NCI-H446 (cell line): ENCODE measurements at places on chromosomes 2 and 18.

GRCh38 chr2:181005809-181006208, 25.4 kb downstream of the UBE2E3 start:
- DNase-seq, result no peak

DNA sequence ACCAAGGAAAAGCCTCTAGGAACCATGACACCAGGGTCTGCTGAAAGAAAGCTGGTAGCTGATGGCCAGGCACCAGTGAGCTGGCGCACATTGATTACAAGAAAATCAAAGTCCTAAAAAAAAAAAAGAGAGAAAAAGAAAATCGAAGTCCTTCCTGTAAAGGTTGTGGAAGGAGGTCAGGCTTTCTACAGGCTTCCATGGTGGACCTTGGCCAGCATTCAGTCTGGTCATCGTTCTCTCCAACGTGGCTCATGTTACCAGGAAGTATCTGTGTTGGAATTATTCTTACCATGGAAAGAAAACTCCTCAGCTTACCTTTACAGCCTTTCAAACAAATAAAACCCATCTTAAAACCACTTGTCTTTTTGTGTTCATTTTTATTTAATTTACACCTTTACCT, 65.6 kb downstream of the CYB5A start:
- no peak for DNase-seq

- DNase-seq, result peak; percentile 7
Observed at GRCh38 chr2:186460465-186460864, 25.6 kb upstream of the ZC3H15 start.

DNA sequence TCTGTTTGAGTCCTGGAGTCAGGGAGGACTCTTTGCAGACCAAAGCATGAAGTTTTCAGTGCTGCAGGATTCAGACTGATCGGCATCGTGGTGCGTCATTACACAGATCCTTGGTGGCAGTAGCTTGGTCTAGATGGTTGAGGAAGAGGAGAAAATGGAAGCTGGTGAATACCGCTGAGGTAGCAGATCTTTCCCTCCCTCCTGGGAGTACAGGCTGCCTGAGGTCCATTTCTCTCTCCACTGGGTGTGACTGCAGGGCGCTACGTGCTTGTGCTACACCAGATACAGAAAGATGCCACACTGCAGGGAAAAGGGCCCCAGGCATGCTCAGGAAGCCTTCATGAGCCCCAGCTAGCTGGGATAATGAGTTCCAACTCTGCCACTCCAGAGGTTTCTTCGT, 3.3 kb upstream of the CNDP1 start:
- DNase-seq, result no peak

GRCh38 chr2:46350029-46350689, 53.0 kb downstream of the EPAS1 start:
- no peak for DNase-seq

GRCh38 chr18:11392292-11392691, 217.1 kb upstream of the SLC35G4 start:
- DNase-seq, result no peak

DNA sequence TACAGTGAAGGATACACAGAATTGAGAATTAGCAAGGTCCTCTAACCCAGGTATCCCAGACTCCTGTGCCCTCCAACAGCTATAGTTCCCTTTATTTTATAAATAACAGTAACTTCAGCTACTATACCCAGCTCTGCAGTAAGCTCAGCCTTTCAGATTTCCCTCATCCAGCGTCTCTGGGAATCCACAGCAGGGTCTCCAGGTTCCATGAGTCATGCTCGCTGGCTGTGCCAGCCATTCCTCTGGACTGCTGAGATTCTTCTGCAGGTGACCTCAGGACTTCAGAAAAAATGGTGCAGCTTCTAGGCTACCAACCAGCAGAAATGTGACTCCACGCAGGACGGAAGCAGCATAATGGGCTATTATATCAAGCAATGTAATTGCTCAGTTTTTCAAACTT, 419.3 kb downstream of the ZNF516 start:
- no peak for DNase-seq

DNA sequence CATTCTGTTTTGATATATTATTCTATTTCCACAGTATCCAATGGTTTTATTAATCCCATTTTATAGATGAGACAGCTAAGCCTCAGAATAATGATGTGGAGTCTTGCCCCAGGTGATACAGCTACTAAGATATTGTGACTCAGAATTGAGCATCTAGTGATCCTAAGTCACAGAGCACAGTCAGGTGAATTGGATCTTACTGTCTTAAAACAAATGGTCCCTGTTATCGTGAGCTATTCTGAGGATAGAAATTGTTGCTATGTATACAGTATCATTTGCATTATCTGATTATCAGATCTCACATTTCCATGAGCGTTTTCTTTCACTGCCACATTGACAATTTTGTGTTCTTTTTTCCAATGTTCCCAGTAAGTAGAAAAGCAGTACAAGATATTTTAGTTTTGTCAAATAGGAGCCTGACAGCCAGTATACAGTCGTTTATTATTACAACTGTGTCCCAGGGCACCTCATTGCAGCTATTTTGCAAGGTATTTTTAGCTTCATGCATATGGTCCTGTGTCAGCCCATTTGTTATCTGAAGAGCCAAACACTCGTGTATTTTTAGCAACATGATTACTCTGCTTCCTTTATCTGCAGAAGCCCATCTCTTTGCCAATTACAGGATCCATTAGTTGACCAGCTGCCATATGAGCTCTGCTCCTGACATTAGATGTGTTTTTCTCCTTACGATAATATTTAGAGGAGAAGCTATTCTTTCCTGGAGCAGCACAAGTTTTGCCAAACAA, 25.1 kb upstream of the SGPP2 start:
- no peak for DNase-seq

DNA sequence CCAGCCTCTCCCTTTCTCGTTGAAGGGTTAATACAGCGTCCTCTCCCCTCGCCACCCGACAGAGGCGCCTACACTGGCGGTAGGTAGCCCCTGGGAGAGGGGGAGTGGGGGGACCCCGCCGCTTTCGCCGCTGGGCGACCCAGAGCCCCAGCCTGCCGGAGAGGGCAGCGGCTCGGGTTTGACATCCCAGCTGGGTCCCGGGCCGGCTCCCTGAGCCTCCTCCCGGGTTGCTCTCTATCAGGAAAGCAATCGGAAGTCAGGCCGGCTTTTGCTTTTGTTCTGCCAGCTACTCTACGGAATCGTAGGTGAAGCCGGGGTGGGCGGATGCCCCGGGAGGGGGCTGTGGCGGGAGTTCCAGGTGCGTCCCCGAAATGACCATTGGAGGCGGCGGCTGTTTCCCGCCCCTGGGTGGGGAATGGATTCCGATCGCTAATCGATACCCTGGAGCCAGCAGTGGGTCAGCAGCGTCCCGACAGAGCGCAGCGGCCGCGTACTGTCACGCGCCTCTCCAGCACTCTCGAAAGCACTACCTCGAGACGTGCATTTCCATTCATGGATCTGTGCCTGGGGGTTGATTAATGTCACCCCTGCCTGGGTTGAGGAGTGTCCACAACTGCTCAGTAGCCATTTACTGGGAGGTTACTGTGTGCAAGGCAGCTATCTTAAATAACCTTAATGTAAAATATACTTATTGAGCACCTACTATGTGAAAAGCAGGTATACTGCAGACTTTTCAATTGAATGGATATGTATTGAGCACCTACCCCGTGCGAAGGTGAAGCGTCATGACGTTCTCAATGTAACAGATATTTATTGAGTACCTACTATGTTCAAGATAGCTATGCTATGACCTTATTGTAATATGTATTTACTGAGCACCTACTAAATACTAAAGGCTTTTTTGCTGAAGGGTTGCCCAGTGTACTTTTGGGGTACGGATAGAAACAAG, 1.1 kb downstream of the MAPK4 start:
- DNase-seq, result no peak

- no peak for DNase-seq
Observed at GRCh38 chr2:176699098-176699497, 429.9 kb downstream of the MTX2 start.

- DNase-seq, result no peak
Observed at GRCh38 chr18:69697689-69698088, 250.0 kb downstream of the CD226 start.

DNA sequence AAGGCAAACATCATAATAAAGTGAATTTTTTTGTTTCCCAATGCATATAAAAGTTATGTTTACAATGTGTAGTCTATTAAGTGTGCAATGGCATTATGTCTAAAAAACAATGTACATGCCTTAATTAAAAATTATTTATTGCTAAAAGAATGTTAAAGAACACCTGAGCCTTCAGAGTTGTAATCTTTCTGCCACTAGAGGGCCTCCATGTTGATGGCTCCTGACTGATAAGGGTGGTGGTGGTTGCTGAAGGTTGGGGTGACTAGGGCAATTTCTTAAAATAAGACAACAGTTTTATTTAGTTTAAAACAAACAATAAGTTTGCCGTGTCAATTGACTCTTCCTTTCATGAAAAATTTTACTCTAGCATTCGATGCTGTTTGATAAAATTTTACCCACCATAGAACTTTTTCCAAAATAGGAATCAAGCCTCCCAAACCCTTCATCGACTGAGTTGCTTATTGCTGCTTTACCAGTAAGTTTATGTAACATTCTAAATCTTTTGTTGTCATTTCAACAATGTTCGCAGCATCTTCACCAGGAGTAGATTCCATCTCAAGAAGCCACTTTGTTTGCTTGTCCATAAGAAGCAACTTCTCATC, 32.3 kb downstream of the MAP3K2 start:
- no peak for DNase-seq

DNA sequence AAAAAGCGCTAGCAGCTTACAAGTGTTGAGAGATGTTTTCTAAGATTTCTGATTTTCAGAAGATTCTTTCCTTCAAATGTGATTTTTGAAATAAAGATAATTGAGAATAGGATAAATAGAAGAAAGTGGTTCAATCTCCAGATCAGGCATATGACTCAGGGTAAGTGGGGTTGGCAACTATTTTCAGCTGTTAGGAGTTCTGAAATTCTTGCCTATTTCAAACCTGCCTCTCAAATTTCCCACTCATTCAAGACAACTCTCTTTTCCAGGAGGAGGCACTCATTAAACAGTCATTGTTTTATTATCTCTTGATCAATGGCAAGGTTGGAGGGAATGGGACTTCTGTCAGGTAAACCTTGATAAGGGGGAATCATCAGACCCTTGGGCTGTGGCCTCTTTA, 138.9 kb downstream of the HNMT start:
- no peak for DNase-seq

- DNase-seq, result no peak
Observed at GRCh38 chr2:204024906-204025475, 88.4 kb downstream of the ICOS start.

DNA sequence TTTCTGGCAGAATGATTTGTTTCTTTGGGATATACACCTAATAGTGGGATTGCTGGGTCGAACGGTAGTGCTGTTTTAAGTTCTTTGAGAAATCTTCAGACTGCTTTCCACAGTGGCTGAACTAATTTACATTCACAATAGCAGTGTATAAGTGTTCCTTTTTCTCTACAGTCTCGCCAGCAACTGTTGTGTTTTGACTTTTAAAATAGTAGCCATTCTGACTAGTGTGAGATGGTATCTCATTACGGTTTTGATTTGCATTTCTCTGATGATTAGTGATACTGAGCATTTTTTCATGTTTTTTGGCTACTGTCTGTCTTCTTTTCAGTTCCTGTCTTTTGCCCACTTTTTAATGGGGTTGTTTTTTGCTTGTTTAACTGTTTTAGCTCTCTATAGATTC, 306.2 kb downstream of the KIAA1328 start:
- no peak for DNase-seq

DNA sequence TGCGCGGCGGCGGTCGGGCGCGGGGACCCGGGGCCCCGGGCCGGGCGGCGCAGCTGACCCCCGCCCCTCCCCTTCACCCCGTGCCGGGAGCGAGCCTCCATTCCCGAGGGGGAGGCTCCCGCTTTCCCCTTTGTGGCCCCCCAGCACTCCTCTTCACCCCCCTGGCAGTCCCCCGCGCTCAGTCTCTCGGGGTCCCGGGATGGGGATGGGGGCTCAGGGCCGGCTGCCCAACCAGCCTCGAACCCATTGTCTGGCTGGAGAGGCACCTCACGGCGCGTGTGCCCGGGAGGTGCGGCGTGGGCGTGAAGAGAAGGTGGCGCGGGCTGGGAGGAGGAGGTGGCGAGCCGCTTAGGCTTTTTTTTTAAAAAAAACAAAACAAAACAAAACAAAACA, 748 bp downstream of the FMNL2 start:
- DNase-seq, result no peak

- no peak for DNase-seq
Observed at GRCh38 chr2:2808551-2809058, 477.5 kb upstream of the MYT1L start.

- no peak for DNase-seq
Observed at GRCh38 chr2:149885468-149885867, 297.9 kb upstream of the MMADHC start.

- peak; percentile 30 for DNase-seq
Observed at GRCh38 chr2:63861220-63861822, 19.6 kb downstream of the UGP2 start.

- no peak for DNase-seq
Observed at GRCh38 chr2:33166287-33166881, 219.6 kb downstream of the LTBP1 start.

DNA sequence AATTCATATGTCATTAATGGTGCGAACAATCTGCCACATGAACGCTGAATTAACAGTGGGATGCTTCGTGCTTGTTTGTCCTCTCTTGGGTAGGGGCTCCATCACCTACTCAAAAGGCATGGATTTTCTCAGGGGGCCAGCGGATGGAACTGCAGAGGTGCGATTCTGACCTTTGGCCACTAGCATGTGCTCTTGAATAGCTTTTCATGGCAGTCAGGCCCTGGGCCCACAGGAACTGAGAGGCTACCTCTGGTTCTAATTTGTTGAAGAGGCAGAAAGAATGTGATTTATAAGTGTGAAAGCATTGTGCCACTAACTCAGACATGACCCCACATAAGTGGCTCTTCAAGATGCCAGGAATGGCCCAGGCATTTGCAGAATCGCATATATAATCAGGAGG, 283.2 kb downstream of the INSIG2 start:
- peak; percentile 36 for DNase-seq

DNA sequence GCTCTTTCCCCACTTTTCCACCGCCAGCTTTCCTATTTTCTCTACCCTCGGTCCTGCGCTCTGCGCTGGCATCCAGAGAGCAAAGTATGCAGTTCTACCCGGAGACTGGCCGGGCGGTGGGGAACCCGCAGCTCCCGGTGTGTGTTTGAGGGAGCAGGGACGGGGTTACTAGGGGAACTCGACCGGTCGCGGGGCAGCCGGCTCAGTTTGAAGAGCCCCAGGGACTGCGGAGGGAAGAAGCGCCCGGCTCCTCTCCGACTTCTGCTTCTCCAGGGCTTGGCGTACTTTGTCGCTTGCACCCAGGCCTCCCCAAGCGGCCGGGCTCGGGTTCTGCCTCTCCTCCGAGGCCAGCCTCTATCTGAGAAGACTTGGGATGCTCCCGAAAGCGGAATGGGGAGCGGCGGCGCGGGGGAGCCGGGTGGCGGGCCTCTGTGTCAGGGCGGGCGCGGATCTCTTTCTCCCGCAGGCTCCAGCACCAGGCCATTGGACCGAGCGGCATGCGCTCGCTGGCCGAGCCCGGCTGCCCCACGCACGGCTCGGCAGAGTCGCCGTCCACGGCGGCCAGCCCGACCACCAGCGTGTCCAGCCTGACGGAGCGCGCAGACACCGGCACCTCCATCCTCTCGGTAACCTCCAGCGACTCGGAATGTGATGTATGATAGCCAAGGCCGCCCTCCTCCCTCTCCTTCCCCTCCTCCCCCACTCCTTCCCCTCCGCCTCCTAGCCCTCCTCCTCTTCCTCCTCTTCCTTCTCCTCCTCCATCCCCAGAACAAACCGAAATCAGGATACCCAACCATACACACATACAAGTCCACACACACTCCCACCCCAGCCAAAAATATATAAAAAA, 2.8 kb downstream of the SIX3 start:
- no peak for DNase-seq
